ENCODE measurements at places on chromosomes 4 and X.

GRCh38 chr4:155407480-155407879 lies 30.7 kb upstream of the MAP9 start:
- DNase-seq = no peak

- no peak for DNase-seq
Observed at GRCh38 chr4:39505581-39505980, 21.7 kb downstream of the UGDH start.

DNA sequence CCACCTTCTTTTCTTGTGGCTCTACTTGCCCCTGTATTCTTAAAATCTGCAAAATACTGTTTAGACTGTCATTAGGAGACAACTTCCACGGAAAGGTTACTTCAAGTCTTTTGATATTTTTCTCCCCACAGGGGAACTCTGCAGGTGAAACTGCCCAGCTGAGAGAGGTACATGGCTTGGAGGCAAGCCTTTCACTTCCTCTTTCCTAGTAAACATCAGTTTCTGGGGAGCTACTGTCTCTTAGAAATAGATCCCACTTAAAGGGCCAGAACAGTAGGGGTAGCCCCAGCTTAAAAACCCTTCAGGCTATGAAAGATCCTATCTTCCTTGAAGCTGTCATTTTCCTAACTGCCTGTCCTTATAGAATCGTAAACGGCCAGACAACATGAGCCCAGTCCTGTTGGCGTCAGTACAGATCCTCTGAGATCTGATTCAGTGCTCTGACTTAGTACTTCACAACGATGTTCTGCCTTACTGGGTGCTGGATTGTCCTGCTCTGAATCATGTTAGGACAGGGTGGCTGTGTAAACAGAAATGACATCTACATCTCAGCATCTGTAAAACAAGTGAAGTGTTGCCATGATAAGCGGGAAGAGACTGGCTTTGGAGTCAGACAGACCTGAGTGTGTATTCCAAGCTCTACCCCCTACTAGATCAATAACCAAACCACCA lies 102.1 kb downstream of the ITIH6 start:
- DNase-seq = no peak

GRCh38 chr4:2258091-2259035 lies 3.5 kb downstream of the MXD4 start:
- no peak for DNase-seq

DNA sequence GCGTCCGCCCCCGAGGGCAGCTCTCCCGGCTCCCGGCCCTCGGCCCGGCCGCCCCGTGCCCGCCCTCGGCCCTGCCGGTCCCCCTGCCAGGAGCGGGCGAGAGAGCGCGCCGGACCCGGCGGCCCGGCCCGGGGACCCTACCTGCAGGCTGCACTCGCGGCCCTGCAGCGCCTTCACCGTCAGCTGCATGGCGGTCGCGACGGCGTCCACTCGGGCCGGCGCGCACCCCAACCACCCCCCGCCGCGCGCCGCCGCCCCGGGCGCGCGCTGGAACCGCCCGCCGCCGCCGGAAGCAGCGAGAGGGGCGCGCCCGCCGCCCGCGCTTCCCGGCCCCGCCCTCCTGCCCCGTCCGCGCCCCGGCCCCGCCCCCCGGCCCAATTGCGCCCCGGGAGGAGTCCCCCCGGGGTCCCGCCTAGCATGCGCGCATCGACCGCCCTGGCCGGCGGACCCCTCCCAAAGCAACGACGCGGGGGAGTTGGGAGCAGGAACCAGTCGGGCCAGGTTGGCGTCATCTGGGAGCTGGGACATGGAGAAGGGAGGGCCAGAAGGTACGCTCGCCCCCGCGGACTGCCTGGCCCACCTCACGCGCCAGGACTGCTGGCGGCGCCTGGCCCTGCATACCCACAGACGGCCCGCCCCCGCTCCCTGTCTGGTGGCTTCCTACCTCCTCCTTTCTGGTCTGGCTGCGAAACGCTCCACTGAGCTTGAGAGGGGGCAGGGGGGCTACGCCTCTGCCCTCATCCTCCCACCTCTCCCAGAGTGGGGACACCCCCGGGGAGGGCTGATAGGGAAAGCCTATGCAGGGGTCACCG lies at the start of gene UBL4A:
TSS of gene UBL4A (minus strand) at position 220 of the 812 bp plus-strand sequence. CDS start at position 189, 31 bp downstream.
- DNase-seq = peak; percentile 47
